ENCODE measurements at places on chromosomes 2 and 18.

DNA sequence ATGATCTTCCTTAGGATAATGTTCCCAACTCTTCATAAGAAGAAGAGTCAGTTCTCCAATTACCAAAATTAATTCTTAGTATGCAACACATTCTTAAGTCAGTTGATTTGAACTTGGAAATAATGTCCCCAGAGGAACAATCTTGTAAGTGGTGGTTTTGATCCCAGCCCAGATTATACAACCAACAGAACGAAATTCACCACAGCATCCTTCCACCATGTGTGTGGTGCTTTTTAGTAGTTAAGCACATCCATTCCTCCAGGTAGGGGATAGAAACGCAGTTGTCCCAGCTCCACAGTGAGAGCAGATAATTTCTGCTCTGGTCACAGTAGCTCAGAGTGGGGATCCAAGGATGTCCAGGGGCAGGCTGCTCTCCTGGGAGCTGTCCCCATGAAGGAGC is 161.7 kb upstream of the SLC39A10 start:
- DNase-seq: no peak

GRCh38 chr2:129011466-129012061 is 692.9 kb upstream of the HS6ST1 start:
- no peak for DNase-seq

- no peak for DNase-seq
These were observed 569.4 kb downstream of the CCDC85A start for GRCh38 chr2:56753182-56753581.

DNA sequence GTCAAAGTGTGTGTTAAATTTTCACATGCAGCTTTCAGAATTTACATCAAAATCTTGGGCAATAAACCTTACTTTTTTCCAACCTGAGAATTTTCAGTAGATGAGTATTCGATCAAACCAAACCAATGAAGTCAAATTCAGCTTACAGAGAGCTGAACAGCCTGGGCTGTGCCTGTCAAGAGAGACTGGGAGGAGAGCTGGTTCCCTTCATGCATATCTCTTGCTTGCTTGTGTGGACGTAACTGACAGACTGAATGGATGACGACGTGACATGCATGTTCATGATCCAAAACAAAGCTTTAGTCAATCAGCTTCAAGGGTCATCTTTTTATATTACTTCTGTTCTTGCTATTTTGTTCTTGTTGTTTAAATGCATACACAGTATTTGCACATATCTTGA is 145.2 kb downstream of the GALNT3 start:
- no peak for DNase-seq

- no peak for DNase-seq
These were observed 136.8 kb downstream of the MEP1B start for GRCh38 chr18:32326450-32327308.

- DNase-seq: no peak
These were observed 73.1 kb downstream of the SKA1 start for GRCh38 chr18:50447952-50448351.

DNA sequence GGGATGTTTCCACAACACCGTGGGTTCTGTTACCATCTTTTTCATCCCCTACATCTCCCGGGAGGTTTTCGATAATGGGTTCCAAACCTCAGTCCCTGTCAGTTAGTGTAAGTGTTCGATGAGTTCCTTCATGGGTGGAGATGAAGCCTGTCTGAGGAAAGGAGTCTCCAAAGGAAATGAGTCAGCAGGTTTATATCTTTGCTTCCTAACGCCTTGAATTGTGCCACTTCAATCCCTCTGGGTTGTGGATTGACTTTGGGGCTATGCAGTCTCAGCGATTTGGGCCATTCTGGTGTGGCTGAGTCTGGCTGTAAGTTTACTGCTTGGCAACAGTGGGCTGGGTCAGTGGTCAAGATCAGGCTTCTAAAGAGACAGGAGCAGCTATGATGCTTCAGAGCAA is 1.2 kb downstream of the SERPINB5 start:
- no peak for DNase-seq

GRCh38 chr2:105114551-105114950 is 76.7 kb downstream of the MRPS9 start:
- no peak for DNase-seq

DNA sequence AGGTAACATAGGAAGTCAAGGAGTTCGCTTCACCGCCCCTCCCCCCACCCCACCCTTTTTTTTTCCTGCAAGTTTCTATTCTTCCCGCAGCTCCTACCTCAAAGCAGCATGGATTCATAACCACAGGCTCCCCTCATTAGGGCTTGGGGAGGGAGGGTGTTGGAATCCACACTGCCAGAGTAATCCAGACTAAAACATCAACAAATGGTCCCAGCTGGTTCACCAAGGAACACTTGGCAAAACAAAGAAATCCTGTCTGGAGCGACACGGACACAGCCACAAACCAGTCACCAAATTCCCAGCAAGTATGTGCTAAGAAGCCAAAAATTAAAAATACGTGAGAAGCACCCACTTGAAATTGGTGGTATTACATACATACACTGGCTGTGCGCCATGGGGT is 106.9 kb upstream of the PPP1CB start:
- DNase-seq: no peak

DNA sequence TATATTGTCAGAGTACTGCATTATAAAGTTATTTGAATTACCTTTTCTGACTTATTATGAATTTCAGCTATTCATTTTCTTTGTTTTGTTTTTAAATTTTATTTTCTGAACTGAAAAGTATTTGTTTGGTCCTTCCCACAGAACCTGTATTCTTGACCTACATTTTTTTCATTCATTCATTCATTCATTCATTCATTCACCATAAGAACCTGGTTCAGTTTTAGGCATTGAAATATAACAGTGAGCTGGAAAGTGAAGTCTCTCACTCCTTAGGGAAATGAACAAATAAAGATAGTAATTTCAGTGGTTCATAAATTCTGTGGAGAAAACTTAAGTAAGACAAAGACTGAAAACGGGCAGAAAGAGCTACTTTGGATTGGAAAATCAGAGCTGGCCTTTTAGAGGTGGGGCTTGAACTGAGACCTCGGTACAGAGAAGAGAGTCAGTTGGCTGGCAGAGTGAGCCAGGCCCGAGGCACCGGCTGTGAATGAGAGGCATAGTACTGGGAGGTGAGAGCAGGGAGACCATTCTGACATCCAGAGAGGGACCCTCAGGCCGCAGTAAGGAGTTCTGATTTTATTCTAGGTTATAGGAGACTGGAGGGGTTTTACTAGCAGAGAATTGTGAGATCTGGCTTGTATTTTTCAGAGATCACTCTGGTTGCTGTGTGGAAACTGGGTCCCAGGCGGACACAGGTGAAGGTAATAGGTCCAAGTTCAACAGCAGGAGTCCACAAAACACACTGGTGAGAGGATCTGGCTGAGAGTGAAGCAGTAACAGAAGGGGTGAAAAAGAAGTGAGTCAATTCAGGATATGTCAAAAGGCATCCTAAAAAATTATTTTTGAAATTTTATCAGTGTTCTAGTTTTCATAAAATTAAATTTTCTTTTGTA is 75.8 kb upstream of the FN1 start:
- DNase-seq: no peak

DNA sequence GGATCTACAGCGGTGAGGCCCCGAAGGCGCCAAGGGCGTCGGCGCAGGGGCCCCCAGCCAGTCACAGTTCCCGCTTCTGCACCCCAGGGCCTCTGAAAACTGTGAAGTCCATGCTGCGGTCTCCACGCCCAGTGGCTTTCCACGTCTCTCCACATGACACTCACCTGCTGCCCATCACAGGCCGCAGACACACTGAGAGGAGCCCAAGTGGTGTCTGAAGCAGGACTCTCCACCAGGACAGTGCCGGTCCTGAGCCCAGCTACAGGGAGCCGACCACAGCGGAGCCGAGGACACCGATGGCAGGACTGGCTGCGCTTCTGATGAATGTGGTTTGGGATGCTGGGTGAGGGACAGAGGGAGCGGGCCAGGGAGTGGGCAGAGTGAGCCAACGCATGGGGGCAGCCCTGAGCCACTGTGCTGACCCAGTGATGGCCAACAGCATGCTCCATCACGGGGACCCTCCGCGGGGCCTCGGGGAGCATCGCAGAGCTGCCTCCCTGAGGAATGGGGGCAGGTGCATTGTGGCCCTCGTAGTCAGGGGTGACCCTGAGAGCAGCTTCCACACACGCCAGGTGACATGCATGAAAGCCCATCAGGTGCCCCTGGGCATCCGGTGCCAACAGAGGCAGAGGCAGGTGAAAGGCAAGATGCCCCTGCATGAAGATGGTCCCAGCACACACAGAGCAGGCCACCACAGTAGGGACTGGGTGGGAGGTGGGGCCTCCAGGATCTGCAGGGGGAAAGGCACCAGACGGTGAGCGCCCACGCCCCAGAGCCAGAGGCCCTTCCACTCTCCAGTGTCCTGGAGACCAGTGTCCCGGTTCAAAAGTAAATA is 116.6 kb downstream of the HDAC4 start:
- no peak for DNase-seq

GRCh38 chr2:68100189-68100588 is 37.4 kb upstream of the C1D start:
- no peak for DNase-seq

DNA sequence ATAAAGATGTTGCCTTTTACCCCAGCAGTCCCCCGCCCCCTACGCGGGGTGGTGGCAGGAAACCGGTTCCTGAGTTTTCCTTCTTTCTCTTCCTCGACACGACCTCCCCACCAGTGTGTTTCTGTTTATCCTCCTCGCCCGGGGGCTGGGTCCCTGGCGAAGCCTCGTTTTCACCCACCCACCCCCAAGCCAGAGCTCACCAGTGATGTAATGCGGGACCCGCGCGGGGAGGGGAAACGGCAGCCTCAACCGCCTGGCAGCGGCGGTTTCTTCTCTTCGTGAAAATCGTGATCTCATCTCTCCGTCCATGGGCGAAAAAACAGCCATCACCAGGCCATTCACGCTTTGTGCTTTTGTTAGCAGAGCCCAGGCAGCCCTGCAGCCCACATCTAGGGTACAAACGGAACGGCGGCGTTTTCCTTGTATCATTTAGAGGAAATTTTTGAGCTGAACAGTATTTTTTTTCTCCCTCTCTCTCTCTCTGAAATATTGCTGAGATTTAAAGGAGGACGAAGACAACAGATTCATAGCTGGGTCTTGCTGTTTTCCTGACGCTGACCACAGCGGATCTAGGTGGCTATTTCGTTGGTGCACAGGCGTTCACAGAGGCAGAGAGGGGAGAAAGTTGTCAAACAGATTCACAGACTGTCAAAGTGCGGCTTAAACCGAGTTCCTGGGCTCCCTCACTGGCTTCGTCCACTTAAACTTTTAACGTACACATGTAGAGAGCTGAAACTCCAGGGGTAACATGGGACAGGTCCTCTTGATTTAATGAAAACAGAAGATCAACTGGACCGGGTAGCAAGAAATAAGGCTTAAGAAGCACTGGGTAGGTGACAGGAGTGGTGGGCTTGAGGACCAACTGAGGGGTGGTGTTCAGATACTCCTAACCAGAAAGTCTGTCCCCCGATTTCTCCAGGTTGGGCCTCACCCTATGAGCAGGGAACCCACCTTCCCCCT is 21.9 kb upstream of the PAX3 start:
- DNase-seq: no peak

DNA sequence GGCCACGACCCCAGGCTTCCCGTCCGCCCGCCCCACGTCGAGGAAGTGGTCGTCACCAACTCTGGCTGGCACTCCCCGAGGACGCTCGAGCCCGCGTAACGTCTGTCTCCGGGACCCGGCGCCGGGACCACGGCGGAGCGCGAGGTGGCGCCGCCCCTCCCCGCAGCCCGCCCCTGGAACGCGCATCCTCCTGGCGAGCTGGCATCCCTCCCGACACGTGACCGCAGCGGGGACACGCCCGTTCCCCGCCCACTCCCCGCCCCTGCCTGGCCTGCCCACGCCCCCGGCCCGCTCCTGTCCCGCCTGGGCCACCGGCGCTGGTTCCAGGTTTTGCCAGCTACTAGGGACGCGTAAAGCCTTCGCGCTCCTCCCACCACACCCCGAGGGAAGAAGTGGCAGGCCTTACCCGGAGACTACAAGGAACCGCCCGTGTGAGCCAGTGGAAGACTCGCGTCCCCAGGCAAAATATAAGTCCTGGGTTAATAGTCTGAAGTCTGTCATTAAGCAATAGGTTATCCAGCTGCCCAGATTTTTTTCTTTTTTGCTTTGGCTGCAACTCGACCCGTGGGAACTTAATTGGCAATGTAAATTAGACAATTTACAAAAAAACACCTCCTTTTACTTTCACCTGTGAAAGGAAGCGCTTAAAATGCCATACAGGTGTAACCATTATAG is at the start of gene OSBPL1A:
TSS of gene OSBPL1A (minus strand) at position 131 of the 675 bp plus-strand sequence. CDS start 20,291 bp downstream, outside the sequence.
- peak; percentile 89 for DNase-seq

DNA sequence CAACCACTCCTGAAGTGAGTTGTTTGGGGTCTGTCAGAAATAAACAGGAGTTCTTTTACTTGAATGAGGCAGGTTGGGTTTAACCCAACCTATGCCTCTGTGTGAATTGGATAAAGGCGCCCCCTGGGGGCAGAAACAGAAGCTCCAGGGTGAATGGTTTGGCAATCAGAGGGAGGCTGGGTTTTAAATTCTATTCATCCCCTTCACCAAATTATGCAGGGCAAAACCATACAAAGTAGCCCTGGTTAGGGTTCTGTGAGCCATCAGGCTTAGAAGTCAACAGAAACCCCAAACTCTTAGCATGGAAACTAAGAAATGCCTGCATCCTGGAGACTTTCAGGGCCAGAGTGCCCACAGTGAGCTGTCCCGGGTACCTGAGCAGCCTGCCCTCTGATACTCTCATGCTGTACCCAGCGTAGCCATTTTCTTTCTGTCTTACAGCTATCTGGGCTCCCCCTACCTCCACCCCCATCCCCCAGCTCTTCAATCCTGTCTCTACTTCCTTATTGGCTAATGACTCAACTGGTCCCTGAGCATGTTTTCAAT is 241.5 kb downstream of the ICOS start:
- peak; percentile 20 for DNase-seq

DNA sequence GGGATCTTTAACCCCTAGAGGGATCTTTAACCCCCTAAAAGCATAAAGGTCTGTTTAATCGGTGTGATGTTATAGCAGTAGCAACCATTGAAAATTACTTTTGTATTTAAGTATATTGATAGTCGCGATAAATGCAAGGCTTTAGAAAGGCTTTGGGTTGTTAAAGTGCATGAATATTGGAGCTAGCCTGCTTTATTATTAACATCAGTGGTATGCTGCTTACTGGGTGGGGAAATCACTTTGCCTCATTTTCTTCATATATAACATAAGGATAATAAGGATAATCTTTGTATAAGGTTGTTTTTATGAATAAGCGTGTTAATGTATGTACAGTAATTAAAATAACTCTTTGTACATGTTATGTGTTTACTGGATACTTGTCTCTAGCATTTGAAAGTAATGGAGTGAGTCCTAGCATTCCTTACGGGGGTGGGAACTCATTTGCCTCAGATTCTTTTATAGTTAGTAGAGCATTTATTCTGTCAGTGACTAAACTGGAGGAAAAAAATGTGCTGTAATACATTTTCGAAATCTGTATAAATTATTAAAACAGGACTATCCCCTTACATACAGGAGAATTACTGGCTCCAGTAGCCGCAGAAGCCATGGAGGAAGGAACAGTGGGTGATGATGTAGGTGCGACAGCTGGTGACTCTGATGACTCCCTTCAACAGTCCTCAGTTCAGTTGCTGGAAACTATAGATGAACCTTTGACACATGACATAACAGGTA is 122.2 kb downstream of the BIRC6 start:
- DNase-seq: no peak

Measured in ovary (tissue), 10 donors.